ENCODE measurements at places on chromosomes 1 and 21.

DNA sequence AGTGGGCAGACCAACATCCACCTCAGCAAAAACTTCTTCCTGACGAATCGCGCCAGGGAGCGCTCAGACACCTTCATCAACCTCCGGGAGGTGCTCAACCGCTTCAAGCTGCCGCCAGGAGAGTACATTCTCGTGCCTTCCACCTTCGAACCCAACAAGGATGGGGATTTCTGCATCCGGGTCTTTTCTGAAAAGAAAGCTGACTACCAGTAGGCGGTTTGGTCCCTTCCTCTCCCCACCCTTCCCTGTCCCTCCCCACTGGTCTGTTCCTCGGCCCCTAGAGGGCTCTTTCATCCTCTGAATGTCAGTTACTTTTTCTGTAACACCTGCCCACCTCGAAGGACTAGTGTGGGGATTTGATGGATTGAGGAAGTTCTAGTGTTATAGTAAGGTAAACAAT lies 46.9 kb downstream of the CAPN2 start:
- DNase-seq: no peak

- no peak for DNase-seq
These were observed 27.5 kb upstream of the DNAJC6 start for GRCh38 chr1:65281846-65282245.

- DNase-seq: no peak
These were observed 1.2 kb downstream of the TPRG1L start for GRCh38 chr1:3626025-3626424.

DNA sequence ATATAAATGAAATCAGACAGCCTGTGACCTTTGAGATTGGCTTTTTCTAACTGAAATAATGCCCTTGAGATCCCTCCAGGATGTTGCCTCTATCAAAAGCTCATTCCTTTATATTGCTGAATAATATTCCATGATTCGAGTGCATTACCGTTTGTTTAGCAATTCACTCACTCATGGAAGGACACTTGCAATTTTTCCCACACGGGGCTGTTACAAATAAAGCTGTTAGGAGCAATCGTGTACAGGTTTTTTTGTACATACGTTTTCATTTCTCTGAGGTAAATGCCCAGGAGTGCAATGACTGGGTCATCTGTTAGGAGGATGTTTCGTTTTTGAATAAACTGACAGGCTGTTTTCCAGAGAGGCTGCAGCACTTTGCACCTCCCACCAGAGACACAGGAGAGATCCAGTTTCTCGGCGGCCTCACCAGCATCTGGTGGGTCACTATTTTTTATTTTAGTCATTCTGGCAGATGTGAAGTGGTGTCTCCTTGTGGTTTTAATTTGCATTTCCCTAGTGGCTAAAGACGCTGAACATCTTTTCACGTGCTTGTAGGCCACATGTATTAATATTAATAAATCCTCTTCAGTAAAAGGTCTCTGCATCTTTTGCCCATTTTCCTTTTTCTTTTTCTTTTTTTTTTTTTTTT lies 11.0 kb downstream of the PRDM15 start:
- DNase-seq: no peak

GRCh38 chr1:44714532-44714931 lies 16.4 kb downstream of the RNU5D-1 start:
- no peak for DNase-seq

- no peak for DNase-seq
These were observed 61.4 kb upstream of the DIRAS3 start for GRCh38 chr1:68111519-68112436.

- DNase-seq: no peak
These were observed 8.1 kb upstream of the GBP5 start for GRCh38 chr1:89280766-89281165.
